Esophagus squamous epithelium (tissue), 5 donors: ENCODE measurements at places on chromosomes 2 and 18. TPM values are rescaled to one million over a fixed set of nuclear protein-coding genes. Genes with fewer than 3 reads are reported as not detected.

GRCh38 chr2:128622371-128622770, 303.7 kb upstream of the HS6ST1 start:
- no peaks in the 10 kb centered on the region for H3K27me3 ChIP-seq
- no peaks in the 10 kb centered on the region for H3K4me1 ChIP-seq
- no peak for DNase-seq
- no peaks in the 10 kb centered on the region for H3K36me3 ChIP-seq
- no peak overlapping the region for H3K4me3 ChIP-seq
- H3K27ac ChIP-seq = no peak overlapping the region

DNA sequence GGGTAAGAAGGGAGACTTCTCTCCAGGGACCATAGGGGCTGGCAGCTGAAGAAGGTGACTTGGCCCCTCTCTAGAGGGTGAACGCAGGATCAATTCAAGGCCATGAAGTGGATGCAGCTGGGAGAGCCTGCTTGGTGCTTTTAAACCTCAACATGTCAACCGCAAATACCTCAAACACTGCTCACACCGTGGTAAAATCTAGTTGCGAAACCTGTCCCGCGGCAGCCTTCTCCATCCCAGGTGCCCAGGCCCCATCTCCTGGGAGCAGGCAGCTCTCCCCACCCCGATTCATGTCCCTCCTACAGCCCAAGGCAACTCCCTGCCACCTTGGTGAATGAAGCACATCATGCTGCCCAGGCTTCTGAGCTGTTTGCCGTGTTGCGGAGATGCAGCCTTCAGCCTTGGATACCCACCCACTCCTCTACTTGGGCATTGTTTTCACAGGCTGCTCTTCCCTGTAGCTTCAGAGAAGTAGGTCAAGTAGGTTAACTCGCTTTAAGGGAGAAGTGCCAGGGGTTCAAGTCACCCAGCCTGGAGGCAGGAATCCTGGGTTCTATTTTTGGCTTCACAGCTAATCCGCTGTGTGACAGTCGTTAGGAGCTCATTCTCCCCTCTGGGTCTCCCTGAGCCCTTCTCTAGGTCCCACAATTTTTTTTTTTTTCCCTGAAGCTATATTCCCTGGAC, 6.2 kb upstream of the EFR3B start:
- no peak for DNase-seq
- H3K27me3 ChIP-seq = no peaks in the 10 kb centered on the region
- H3K27ac ChIP-seq = no peak overlapping the region
- H3K36me3 ChIP-seq = no peaks in the 10 kb centered on the region
- H3K4me3 ChIP-seq = no peak overlapping the region

DNA sequence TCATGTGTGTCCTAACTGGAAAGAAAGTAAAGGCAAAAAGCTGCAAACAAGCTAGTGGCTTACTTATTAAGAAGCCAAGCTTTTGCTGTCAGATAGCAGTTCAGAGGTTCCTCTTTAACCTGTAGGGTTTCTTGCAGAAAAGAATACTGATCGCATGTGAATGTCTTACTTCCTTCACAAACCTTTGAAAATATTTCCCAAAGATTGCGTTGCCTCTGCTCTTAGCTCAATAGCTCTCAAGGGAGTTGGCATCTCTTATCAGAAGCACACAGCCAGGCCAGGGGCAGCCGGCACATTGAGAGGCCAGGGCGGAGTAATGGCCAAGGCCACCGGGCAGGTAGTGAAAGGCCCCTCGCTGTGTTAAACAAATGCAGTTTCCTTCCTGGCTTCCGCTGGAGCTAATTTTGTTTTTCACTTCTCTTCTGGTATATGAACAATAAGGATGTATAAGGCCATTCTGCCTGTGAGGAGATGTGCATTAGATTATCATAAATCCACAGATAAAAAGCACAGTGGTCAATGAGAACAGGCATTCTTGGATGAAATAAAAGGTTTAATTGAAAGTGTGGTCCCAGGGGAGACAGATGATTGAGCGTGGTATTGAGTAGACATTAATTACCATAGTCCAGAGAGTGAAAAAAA, 542.4 kb upstream of the NRP2 start:
- H3K36me3 ChIP-seq = no peaks in the 10 kb centered on the region
- no peak for DNase-seq
- no peak overlapping the region for H3K27ac ChIP-seq
- no peaks in the 10 kb centered on the region for H3K4me1 ChIP-seq

GRCh38 chr2:14843507-14844204, 211.1 kb downstream of the LRATD1 start:
- H3K27me3 ChIP-seq = no peaks in the 10 kb centered on the region
- H3K4me1 ChIP-seq = no peaks in the 10 kb centered on the region

GRCh38 chr2:218368621-218369153, 12.0 kb downstream of the CATIP start:
- peak overlapping the region; percentile 83 for H3K27ac ChIP-seq
- H3K27me3 ChIP-seq = no peaks in the 10 kb centered on the region
- no peaks in the 10 kb centered on the region for H3K36me3 ChIP-seq

- H3K36me3 ChIP-seq = no peaks in the 10 kb centered on the region
- H3K27me3 ChIP-seq = no peaks in the 10 kb centered on the region
- no peak for DNase-seq
- no peak overlapping the region for H3K4me3 ChIP-seq
- no peak overlapping the region for H3K27ac ChIP-seq
- no peaks in the 10 kb centered on the region for H3K4me1 ChIP-seq
Observed at GRCh38 chr18:1048032-1048431, 143.4 kb downstream of the ADCYAP1 start.

DNA sequence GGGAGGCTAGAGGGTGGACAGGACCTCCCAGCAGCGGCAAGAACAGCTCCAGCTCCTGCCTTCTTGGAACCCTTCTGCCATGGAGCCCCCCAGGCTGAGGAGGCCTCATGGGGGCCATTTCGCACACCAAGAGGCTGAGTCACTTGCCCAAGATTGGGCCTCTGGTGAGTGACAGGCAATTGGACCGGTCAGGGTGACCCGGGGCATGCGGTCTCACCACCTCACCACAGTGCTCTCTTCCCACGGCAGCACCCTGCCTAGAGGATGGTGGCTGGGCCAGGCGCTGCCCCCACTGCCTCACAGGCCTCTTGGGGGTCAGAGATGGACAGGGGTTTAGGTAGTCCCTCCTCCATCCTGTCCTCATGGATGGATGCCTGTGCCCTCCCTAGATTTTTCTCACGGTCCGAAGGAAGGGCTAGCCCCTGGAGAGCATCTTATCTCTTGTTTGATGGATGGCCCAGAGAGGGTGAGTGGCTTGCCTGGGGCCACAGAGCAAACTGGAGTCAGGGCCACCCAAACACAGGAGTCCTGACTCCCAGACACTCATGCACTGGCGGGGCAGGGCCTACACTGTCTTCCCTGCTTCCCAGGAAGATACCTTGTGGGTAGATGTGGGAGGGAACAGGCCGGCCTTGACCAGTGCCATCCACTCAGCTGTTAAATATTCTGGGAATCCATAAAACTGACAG, 119.2 kb downstream of the INHBB start:
- H3K27me3 ChIP-seq = no peaks in the 10 kb centered on the region
- no peaks in the 10 kb centered on the region for H3K36me3 ChIP-seq
- H3K27ac ChIP-seq = no peak overlapping the region
- no peaks in the 10 kb centered on the region for H3K4me1 ChIP-seq
- H3K4me3 ChIP-seq = no peak overlapping the region
- DNase-seq = no peak

- no peaks in the 10 kb centered on the region for H3K4me1 ChIP-seq
- H3K27me3 ChIP-seq = no peaks in the 10 kb centered on the region
- peaks cover 5% of the 10 kb centered on the region for H3K36me3 ChIP-seq
- H3K27ac ChIP-seq = no peak overlapping the region
Observed at GRCh38 chr2:157810037-157810436, 66.1 kb downstream of the ACVR1 start.

DNA sequence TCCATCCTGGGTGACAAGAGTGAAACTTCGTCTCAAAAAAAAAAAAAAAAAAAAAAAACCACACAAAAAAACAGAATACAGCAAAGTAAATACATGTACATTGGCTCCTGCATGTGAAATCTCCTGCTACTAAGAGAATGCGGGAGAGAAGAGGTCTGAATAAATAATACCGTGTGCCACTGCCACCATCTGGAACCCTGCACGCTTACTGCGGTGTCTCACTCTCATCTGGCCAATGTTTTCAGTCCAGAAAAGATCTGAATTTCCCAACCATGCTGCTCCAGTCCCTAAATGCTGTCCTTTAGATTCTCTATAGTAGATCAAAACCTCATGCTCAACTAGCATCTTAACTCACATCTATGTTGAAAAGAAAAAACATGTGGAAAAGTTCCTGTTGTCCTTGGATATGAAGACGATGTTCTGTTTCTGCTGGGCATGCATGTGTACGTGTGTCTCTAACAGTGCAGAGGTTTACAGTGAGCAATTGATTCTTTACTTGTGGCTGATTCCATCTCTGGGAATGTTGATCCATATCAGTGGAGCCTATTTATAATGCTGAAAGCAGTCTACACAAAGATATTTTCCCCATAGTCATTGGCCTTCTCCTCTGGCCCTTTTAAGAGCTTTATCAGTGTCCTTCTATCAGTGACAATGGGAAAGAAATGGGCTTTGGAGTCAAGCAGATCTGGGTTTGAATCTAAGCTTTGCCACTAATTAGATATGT, 11.9 kb downstream of the STON1 start:
- peak overlapping the region; percentile 29 for H3K27ac ChIP-seq
- DNase-seq = no peak
- no peak overlapping the region for H3K4me3 ChIP-seq
- peaks cover 34% of the 10 kb centered on the region for H3K4me1 ChIP-seq
- H3K27me3 ChIP-seq = no peaks in the 10 kb centered on the region

DNA sequence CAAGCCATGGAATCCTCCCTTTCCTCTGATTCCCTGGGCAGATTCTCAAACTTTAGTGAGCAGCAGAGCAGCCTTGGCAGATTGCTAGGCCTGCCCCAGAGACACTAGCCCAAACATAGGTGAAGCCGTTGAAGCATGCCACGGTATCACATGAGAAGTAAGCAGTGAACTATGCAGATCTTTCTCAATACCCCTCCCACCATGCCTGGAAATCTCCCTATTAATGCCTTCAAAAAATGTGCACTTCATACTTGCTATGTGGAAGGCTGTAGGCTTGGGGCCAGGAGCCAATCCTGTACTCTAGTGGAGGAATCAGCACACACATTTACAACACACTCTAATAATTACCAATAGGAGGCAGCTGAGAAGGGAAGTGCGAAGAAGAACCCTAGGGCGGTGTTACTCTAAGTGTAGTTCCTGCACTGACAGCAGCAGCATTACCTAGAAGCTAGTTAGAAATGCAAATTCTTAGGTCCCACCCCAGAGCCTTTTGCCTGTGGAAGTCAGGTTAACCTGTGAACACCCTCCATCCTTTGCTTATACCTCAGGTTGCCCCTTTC, 305.1 kb upstream of the SPRED2 start:
- H3K4me3 ChIP-seq = no peak overlapping the region
- H3K27me3 ChIP-seq = no peaks in the 10 kb centered on the region
- no peak overlapping the region for H3K27ac ChIP-seq
- H3K36me3 ChIP-seq = no peaks in the 10 kb centered on the region
- no peak for DNase-seq

The GAREM2 gene
- 1.4 TPM for total RNA-seq

The CIB4 gene
- total RNA-seq = not detected

The DYSF gene
- 3.0 TPM for total RNA-seq

The CCDC121 gene
- total RNA-seq = 0.44 TPM

The NOSTRIN gene
- 1.3 TPM for total RNA-seq

The GALNT14 gene
- 18.6 TPM for total RNA-seq
